ENCODE measurements at places on chromosomes 3 and 15. TPM values are rescaled to one million over a fixed set of nuclear protein-coding genes. Genes with fewer than 3 reads are reported as not detected.

SLC27A2 gene
- 19.7 TPM for total RNA-seq

DNA sequence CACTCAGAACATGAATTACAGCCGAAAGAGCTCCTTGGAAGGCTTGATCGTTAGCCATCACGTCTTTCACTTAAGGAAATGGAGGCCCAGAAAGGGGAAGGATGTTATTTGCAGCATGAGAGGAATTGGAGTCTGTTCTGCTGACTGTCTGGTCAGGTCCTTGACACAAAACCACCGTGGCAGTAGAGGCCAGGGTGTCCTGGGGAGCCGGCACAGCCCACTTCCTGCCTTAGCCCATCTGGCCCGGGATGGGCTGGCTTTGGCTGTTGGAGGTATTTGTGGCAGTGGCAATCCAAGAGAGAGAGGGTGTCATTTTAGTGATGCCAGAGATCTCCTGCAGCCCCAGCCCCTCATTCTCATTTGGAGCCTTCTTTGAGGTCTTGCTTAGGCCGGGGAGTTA is 37.4 kb downstream of the ST6GAL1 start:
- no peak for DNase-seq

CPA3 gene
- not detected for total RNA-seq

REC114 gene
- not detected for total RNA-seq

GRCh38 chr15:68440136-68440535 is 8.2 kb upstream of the ITGA11 start:
- no peak for DNase-seq

Measured in mammary epithelial cell (primary cell).